Vagina (tissue), 2 donors: ENCODE measurements at places on chromosomes 2 and 18. TPM values are rescaled to one million over a fixed set of nuclear protein-coding genes. Genes with fewer than 3 reads are reported as not detected.

- H3K4me3 ChIP-seq: peak overlapping the region; percentile 55
- H3K36me3 ChIP-seq: no peaks in the 10 kb centered on the region
- peak overlapping the region; percentile 59 for H3K27ac ChIP-seq
- H3K4me1 ChIP-seq: peaks cover 67% of the 10 kb centered on the region
- no peaks in the 10 kb centered on the region for H3K27me3 ChIP-seq
Measured at GRCh38 chr2:60554074-60554645, 706 bp upstream of the BCL11A start.

- DNase-seq: no peak
- no peaks in the 10 kb centered on the region for H3K27me3 ChIP-seq
- H3K4me1 ChIP-seq: peaks cover 21% of the 10 kb centered on the region
- H3K4me3 ChIP-seq: no peak overlapping the region
Measured at GRCh38 chr18:48673853-48674721, 135.3 kb downstream of the CTIF start.

- no peak overlapping the region for H3K4me3 ChIP-seq
- H3K36me3 ChIP-seq: no peaks in the 10 kb centered on the region
- DNase-seq: no peak
- no peak overlapping the region for H3K27ac ChIP-seq
- H3K27me3 ChIP-seq: no peaks in the 10 kb centered on the region
Measured at GRCh38 chr2:238146884-238147544, 8.5 kb downstream of the KLHL30 start.

Gene KIAA2012
- not detected for total RNA-seq

Gene ALLC
- not detected for total RNA-seq

- H3K36me3 ChIP-seq: no peaks in the 10 kb centered on the region
- H3K27me3 ChIP-seq: no peaks in the 10 kb centered on the region
- H3K4me1 ChIP-seq: no peaks in the 10 kb centered on the region
- no peak overlapping the region for H3K4me3 ChIP-seq
Measured at GRCh38 chr18:23038712-23039111, 96.6 kb upstream of the CABLES1 start.

DNA sequence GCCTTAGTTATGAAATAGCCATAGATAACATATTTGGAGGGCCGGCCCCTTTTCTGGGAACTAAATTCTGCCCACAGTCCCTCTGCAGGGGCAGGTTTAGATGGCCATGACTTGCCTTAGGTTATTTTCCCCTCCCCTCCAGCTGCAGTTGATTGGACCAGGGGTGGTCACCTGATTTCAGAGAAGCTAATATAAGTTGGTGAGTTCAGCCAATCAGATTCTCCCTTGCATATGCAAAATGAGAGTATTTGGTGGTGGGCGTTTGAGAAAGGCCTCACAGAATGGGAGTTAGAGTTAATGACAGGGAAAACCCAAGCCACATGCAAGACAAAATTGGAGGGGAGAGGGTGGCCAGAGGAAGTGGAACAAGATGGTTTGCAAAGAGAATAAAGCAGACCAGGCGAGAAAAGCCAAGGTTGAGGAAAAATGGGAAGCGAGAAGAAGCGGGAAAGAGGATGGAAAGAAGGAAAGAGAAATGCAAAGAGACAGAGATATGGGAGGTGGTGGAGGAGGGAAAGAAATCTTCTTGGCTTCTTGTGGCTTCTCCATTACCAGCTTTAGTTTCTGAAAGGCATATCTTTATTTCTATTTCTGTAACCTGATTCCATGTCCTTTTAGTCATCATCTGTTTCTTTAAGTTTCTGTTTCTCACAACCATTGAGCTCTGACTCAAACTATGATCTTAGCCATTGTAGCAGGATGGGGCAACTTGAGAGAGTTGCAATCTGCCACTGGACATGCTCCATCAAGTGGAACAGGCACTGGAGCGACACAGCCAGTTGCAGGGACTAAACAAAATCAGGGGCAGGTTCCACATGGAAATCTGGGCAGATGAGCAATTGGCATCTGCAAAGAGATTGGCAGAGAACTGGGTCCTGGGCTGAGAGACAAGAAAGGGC, 108.1 kb upstream of the SIX3 start:
- DNase-seq: no peak
- H3K4me3 ChIP-seq: no peak overlapping the region
- no peak overlapping the region for H3K27ac ChIP-seq
- H3K36me3 ChIP-seq: no peaks in the 10 kb centered on the region

GRCh38 chr2:162475661-162476060, 131.7 kb downstream of the GCA start:
- no peak for DNase-seq
- H3K4me1 ChIP-seq: no peaks in the 10 kb centered on the region
- H3K36me3 ChIP-seq: no peaks in the 10 kb centered on the region

DNA sequence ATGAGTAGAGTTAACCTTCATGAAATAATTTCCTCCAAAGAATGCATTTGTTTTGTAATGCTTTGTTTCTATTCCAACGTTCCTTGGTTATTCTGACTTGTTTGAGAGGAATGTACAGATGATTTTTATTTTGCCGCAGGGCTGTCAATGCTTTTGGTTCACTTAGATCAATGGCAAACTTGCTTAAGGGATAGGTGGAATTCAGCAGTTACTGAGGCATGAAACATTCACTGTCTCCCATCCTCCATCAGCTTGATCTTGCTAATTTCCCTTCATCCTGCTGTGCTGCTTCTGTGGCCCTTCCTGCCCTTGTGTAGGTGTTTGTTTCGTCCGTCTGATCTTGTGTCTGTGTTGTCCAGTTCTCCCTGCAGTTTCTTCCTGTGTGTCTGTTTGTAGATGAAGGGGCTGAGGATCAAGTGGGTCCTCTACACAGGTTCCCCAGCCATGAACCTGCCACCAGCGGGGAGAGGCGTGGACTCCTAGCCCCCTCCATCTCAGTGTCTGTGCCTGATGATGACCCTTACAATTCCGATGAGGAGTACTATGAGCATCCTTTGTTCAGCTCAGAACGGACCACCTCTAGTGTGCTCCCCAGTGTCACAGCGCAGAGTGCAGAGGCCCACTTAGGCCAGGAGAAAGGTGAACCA, 84.2 kb upstream of the UNC80 start:
- no peaks in the 10 kb centered on the region for H3K27me3 ChIP-seq
- H3K27ac ChIP-seq: no peak overlapping the region
- H3K4me3 ChIP-seq: no peak overlapping the region
- no peaks in the 10 kb centered on the region for H3K4me1 ChIP-seq

DNA sequence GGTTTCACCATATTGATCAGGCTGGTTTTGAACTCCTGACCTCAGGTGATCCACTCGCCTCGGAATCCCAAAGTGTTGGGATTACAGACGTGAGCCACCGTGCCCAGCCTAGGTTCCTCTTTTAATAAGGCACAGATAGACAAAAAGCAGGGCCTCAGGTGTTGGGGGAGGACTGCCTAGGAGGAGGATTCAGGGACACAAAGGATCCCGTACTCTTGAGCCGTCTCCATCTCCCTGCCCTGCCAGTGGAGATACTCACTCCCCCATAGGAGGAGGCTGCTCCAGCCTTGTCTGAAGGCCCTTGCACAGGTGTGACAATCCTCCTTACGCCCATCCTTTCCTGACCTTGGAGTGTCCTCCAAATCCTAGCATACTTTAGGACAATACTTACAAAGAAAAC, 32.0 kb upstream of the TFCP2L1 start:
- no peaks in the 10 kb centered on the region for H3K27me3 ChIP-seq
- no peaks in the 10 kb centered on the region for H3K4me1 ChIP-seq
- no peaks in the 10 kb centered on the region for H3K36me3 ChIP-seq
- peak; percentile 79 for DNase-seq
- H3K27ac ChIP-seq: no peak overlapping the region

DNA sequence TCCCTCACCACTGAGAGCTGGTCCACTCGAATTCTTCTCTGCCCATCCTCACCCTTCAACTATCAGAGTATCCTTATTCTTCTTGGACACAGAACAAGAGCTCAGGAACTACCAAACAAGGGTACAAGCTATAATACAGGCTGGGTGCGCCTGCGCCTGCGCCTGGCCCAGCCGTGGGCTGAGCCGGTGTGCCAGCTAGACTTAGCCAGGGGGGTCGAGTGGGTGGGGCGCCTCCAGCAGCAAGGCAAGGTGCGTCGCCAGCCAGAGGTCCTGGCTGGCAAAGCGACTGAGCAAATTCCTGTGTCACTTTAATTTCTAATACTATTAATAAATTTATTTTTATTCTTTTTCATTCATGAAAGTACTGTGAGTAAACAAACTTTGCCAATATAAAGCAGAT, 1072.6 kb upstream of the PIK3C3 start:
- H3K27me3 ChIP-seq: no peaks in the 10 kb centered on the region
- no peak overlapping the region for H3K27ac ChIP-seq
- H3K36me3 ChIP-seq: no peaks in the 10 kb centered on the region
- no peaks in the 10 kb centered on the region for H3K4me1 ChIP-seq
- H3K4me3 ChIP-seq: no peak overlapping the region
- no peak for DNase-seq

DNA sequence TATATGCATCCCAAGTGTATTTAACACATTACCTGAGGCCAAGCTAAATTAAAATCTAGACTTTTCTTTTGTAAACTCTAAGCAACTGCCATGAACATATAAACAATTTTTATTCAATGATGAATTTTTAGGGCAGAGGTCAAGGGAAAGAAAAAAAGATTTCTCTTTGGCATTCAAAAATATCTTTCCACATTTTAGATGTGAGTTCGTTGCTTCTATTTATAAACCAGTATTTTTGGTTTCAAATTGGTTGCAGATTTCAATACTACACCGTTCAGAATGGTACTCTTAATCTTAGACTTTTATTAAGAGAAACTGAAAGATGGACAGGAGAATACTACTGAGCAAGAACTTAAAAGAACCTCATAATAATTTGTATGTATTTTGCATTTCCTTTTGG, 293.6 kb upstream of the CCDC68 start:
- H3K27ac ChIP-seq: peak overlapping the region; percentile 15
- no peaks in the 10 kb centered on the region for H3K27me3 ChIP-seq
- DNase-seq: no peak
